ENCODE measurements at places on chromosomes 13 and 19. TPM values are rescaled to one million over a fixed set of nuclear protein-coding genes. Genes with fewer than 3 reads are reported as not detected.
A peak's percentile ranks its signal among the peaks of the same experiment; 100 is the strongest.

GRCh38 chr13:76830805-76831204 lies 55.4 kb downstream of the KCTD12 start:
- DNase-seq: no peak

DNA sequence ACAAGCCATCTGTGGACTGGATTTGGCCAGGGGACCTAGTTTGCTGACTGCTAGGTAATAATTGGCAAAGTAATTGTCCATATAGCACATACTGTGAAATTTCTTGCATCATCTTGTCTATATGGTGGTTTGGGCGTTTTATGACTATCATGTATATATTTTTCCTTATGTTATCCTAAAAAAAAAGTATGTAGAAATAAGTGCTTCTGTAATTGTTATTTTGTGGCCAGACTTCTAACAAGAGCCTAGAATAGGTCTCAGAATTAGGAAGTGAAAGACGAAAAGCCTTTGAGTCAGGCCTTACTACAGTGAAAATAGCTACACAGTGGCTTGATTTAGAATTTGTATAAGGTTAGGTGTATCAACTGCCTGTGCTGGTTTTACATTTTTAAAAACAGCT lies 4.2 kb downstream of the FNDC3A start:
- DNase-seq: no peak

- no peak for DNase-seq
These were observed 63.1 kb downstream of the SLITRK1 start for GRCh38 chr13:83819156-83819555.

DNA sequence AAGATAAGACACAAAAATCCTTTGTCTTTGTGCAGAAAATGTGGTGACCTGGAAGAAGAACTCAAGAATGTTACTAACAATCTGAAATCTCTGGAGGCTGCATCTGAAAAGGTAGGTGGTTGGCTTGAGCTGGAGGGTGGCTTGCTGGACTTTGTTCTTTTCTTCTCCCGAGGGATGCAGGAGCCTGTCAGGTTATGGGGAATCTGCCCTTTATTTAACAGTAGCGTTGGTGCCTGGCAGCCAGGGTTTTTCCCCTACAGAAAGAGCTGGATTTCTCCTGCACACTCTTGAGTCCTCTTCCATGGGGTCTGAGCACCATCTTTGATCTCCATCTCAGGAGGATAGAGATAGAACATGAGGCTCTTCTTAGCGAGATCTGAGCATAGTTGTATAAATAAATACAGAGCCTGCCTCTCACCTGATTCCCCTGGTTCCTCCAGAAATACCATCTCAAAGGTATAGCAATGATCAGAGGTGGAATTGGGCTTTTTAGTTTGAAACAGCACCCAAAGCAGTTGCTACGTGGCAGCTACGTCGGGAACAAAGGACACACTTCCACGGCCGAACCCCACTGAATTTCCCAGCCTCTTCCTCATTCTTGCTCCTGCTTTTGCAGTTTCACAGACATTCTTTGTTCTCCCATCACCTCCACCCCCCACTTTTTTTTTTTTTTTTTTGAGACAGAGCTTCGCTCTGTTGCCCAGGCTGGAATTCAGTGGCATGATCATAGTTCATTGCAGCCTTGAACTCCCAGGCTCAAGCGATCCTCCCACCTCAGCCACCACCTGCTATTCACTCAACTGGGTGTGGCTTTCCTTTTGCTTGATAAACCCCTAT lies 12.9 kb downstream of the TPM4 start:
- DNase-seq: no peak

DNA sequence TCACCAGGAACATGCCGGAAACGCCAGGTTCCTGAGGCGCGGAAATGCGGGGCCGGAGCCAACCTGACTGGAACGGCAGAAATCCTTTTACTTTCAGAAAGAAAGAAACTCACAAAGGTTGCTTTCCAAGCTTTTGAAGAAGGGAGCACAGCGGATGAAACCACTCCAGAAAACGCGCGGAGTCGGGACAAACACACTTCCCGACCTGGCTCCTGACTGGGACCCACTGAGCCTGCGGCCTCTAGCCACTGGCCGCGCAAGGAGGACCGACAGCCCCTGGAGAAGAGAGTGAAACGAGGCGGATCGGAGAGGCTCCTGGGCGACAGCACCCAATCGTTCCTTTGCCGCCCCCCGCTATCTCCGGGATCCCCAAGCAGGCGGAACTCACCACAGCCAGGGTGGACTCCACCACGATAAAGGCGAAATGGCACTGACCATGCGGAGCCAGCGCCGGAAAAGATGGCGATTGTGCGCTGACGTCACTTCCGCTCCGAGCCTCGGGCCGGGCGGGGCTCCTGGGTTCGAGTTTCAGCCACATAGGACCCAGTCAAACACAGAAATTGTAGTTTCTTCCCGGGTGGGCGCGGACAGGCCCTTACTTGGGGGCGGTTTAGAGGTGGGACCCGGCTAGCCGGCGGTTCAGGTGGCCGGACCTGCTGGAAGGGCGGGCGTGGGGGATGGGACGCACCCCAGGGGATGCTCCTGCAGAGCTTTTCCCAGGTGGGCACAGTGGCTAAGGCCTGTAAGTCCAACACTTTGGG lies at the start of gene ZNF121:
TSS of gene ZNF121 (minus strand) at position 432 of the 761 bp plus-strand sequence. CDS start 16,407 bp downstream, outside the sequence.
- peak; percentile 88 for DNase-seq

DNA sequence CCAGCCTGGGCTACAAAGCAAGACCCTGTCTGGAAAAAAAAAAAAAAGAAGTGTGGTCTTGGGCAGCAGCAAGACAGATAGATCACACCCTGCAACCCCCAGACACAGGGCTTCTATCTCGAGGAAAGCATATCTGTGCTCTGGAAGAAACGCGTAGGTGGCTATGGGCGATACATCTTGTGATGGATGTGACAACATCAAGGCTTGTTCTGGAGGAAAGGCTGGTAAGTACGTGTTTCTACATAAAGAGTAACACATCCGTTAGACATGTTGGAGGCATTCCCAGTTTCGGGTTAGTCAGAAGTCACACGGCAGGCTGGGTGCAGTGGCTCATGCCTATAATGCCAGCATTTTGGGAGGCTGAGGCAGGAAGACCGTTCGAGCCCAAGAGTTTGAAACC lies 6.6 kb upstream of the DHDH start:
- peak; percentile 48 for DNase-seq

DNA sequence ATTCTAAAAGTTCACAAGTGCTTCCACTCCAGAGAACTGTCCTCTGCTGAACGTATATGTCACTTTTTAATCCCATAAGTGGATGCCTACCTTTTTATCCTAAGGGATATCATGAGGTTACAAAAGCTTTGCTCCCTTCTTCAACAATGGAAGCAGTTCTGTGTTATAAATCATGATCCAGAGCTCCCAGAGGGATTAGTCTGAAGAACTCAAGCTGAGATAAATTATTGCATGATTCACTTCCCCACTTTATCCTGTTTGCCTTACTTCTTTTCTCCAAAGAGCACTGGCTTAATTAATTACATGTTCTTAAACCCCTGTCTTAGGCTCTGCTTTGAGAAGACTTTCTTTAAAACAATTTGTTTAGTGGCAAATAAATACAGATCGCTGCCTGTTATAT lies 246.7 kb downstream of the PCDH17 start:
- no peak for DNase-seq

- no peak for DNase-seq
These were observed 262.8 kb upstream of the RFC3 start for GRCh38 chr13:33554919-33555791.

TPP2 gene
- 38.7 TPM for polyA plus RNA-seq

MAP3K10 gene
- 16.9 TPM for polyA plus RNA-seq

IRGC gene
- polyA plus RNA-seq: not detected

GARIN5A gene
- polyA plus RNA-seq: 4.6 TPM

SHD gene
- 0.23 TPM for polyA plus RNA-seq

VSIG10L gene
- 3.8 TPM for polyA plus RNA-seq

ADM5 gene
- 2.8 TPM for polyA plus RNA-seq

ANKLE1 gene
- 1.8 TPM for polyA plus RNA-seq
